Panc1 (cell line): ENCODE measurements at places on chromosomes 1 and 21. TPM values are rescaled to one million over a fixed set of nuclear protein-coding genes. Genes with fewer than 3 reads are reported as not detected.

The CFAP126 gene
- total RNA-seq = not detected

The TEKT2 gene
- 0.23 TPM for total RNA-seq

The TAL1 gene
- 0.05 TPM for total RNA-seq

The TRPM2 gene
- 0.26 TPM for total RNA-seq

The GNAT2 gene
- 0.44 TPM for total RNA-seq

The MEX3A gene
- total RNA-seq = 15.8 TPM

DNA sequence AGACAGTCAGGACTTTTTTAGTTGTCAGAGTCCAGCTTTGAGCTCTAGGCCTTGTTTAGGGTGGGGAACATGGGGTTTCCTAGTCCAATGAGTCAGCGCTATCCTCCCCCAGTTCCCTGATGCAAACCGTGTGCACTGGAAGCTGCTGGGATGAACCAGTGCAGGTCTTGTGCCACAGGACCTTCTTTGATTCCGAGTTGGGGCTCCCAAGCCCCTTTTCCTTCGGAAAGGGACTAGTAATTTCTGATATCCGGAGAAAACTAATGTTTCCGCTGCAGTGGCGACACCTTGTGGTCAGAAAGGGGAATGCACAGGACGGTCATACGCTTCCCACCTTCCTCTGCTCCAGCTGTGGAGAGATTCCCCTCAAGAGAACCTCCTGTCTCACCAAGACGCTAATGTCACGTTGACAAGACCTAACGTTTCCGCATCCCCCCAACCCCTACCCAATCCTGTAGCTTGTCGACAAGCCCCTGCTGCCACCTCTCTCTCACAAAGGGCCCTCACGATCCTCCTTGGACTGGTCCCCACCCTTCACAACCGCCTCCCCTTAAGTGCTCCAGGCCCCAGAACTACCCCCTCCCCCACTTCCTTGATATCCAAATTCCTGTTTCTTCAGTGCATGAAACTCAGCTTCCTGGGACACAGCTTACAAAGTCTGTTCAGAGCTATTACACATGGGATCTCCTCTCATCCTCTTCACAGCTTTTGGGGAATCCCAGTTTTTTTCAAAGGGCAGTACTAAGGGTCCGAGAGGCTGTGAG is 30.9 kb downstream of the GPA33 start:
- H3K27me3 ChIP-seq = no peaks in the 10 kb centered on the region
- no peaks in the 10 kb centered on the region for H3K4me1 ChIP-seq
- H3K4me3 ChIP-seq = 0 out of 2 replicates have a peak overlapping the region, but pooled peaks have one; percentile 16
- no peak for DNase-seq
- H3K27ac ChIP-seq = peak overlapping the region; percentile 40; the same call in 1 of the 2 replicates

DNA sequence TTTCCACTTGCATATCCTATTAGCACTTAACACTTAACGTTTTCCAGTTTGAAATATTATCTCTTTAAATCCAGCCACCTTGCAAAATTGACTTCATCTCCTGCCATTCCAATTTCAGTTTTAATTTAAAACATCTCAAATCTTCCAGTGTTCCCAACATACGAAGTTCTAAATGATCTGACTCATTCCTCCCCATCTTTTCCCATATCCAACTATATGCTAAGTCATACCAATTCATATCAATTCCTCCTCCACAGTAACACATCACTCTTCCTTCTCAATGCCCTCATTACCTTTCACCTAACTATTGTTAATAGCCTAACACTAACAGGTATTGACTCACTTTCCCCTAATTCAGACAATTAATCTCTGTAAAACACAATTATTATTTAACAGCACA is 2.8 kb downstream of the PSMA5 start:
- DNase-seq = no peak
- H3K36me3 ChIP-seq = peaks cover 9% of the 10 kb centered on the region
- H3K4me3 ChIP-seq = no peak overlapping the region
- H3K27ac ChIP-seq = no peak overlapping the region

DNA sequence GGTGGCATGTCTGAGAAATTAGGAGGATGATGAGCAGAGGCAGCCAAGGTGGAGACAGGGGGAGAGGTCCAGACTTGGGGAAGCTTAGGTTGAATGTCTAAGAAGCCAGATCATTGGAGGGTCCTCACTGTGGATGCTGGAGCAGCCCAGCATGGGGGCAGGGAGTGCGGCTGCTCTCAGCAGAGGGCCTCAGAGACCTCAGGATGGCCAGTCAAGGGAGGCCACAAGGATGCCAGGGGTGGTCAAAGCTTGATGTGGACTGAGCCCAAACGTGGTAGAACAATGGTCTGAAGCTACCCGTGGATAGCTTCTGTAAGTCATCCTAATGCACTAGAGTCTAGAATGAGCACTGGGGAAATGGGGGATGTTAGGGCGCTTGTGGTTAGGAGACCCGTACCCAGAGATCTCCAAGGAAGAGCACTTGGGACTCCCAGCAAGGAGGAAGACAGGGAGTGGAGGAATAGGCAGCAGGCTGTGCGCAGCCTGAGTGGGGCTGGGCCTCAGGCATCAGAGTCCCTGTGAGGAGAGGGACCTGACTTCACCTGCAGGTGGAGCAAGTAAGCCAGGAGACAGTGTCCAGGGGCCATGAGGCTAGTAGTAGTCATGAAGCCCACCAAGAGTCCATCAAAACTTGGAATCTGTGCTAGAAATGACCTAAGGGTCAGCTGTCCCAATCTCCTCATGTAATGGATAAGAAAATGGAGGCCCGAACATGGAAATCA is 4.3 kb upstream of the S100A9 start:
- H3K27ac ChIP-seq = no peak overlapping the region
- H3K4me3 ChIP-seq = no peak overlapping the region
- no peaks in the 10 kb centered on the region for H3K36me3 ChIP-seq

DNA sequence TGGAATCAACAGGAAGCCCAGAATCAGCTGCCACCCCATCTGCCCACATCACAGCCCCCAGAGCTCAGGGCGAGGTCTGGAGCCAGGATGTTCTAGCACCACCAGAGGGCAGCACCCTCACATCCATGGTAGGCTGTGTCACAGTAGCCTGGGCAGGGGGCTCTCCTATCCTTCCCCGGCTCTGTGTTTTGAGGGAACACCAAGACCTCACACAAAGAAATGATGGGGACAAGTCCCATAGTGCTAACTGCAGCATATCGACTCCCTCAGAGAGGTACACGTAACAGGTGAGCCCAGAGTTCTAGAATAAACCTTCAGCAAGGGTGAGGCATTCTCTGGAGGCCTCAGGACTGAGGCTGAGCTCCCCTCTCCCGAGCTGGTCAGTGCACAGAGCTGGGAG is 2.3 kb upstream of the KCNC4 start:
- no peaks in the 10 kb centered on the region; the same call in 1 of the 2 replicates for H3K36me3 ChIP-seq
- DNase-seq = no peak
- no peaks in the 10 kb centered on the region for H3K27me3 ChIP-seq
- H3K4me1 ChIP-seq = peaks cover 11% of the 10 kb centered on the region
- H3K27ac ChIP-seq = no peak overlapping the region

DNA sequence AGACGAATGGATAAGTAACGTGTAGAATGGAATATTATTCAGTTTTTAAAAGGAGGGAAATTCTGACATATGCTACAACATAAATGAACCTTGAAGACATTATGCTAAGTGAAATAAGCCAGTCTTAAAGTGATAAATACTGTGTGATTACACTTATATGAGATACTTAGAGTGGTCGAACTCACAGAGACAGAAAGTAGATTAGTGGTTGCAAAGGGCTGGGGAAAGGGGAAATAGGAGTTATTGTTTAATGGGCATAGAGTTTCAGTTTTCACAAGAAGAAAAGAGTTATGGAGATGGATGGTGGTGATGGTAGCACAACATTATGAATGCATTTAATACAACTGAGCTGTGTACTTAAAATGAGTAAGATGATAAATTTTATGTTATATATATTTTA is 14.7 kb upstream of the AHCYL1 start:
- H3K36me3 ChIP-seq = no peaks in the 10 kb centered on the region
- peak overlapping the region; percentile 75; the same call in 1 of the 2 replicates for H3K27ac ChIP-seq
- H3K27me3 ChIP-seq = no peaks in the 10 kb centered on the region
- peaks cover 6% of the 10 kb centered on the region; the same call in 1 of the 2 replicates for H3K4me1 ChIP-seq
- DNase-seq = no peak

GRCh38 chr1:35561972-35562680 is 4.5 kb downstream of the NCDN start:
- no peak overlapping the region for H3K27ac ChIP-seq
- peaks cover 2% of the 10 kb centered on the region for H3K36me3 ChIP-seq
- no peak for DNase-seq
- peaks cover 10% of the 10 kb centered on the region for H3K4me1 ChIP-seq
- H3K4me3 ChIP-seq = no peak overlapping the region
- H3K27me3 ChIP-seq = no peaks in the 10 kb centered on the region

GRCh38 chr1:21058035-21058793 is 118.5 kb downstream of the EIF4G3 start:
- H3K27ac ChIP-seq = no peak overlapping the region
- no peak for DNase-seq
- H3K27me3 ChIP-seq = no peaks in the 10 kb centered on the region
- no peaks in the 10 kb centered on the region for H3K4me1 ChIP-seq
- H3K4me3 ChIP-seq = no peak overlapping the region

DNA sequence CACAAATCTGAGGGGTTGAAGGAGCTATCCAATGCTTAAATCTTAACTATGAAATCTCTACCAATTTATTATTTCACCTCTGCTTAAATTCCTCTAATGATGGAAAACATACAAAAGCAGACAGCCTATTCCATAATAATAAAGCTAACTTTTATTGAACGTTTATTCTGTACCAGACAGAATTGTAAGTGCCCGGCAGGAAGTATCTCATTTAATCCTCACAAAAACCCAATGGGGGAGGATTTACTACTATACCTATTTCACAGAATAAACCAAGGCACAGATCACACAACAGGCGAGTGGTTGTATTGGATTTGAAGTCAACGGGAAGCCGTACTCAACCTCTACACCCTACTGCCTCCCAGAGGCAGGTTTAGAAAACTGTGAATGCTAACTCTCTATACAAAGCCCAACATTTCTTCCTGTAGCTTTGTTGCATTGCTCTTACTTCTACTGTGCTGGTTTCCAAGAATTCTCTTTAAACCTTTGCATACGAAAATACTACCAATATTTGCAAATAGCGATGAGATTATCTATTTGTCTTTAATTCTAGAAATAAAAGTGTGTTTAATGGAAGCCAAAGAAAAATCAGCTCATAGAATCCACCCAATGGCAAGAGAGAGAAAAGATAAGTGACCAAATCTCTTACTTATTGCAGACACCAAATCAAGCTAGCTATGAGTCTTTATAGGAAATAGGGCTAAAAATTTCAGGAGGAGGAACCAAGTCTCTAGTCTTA is 33.5 kb upstream of the C1orf53 start:
- H3K36me3 ChIP-seq = no peaks in the 10 kb centered on the region
- no peaks in the 10 kb centered on the region; the same call in 1 of the 2 replicates for H3K27me3 ChIP-seq
- H3K4me1 ChIP-seq = no peaks in the 10 kb centered on the region

GRCh38 chr1:159211331-159212136 is 6.9 kb downstream of the ACKR1 start:
- peak; percentile 24 for DNase-seq
- peaks cover 16% of the 10 kb centered on the region for H3K27me3 ChIP-seq
- H3K27ac ChIP-seq = no peak overlapping the region
- no peaks in the 10 kb centered on the region for H3K36me3 ChIP-seq
- H3K4me3 ChIP-seq = 0 out of 2 replicates have a peak overlapping the region, but pooled peaks have one; percentile 1

- no peaks in the 10 kb centered on the region for H3K27me3 ChIP-seq
- H3K27ac ChIP-seq = no peak overlapping the region
- H3K4me1 ChIP-seq = no peaks in the 10 kb centered on the region
- H3K4me3 ChIP-seq = no peak overlapping the region
- DNase-seq = peak; percentile 67
Measured at GRCh38 chr1:21270086-21270689, 20.1 kb downstream of the ECE1 start.

GRCh38 chr1:178275553-178275952 is 181.6 kb downstream of the RASAL2 start:
- no peaks in the 10 kb centered on the region for H3K36me3 ChIP-seq
- no peak overlapping the region for H3K27ac ChIP-seq
- H3K27me3 ChIP-seq = no peaks in the 10 kb centered on the region
- no peak for DNase-seq

DNA sequence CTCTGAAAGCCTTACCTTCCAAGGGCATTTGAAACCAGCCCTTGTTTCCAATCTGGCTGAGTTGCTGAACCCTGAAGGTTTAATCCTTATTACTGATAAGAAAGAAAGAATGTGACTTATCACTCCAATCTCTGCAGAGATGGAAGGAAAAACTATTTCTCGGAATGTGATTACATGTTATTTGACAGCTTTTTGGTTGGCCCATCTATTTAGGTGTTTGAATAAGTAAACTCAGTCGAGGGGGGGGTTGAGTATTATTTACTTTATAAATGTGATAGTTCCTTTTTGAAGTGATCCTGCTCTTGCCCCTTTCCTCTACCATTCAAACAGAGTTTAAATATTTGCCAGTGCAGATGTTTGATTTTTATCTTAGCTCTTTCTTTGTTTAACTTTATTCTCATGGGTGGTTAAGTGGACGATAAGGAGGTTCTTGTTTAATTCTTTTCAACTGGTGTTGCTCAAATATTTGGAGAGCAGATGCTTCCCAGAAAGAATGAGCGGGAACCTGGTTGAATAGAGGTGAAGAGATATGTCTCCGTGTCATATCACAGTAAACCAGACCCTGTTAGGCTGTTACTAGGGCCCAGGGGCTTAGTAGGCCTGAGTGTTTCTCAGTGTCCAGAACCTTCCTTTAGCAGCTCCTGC is 126.1 kb downstream of the CACHD1 start:
- H3K27me3 ChIP-seq = no peaks in the 10 kb centered on the region
- H3K36me3 ChIP-seq = no peaks in the 10 kb centered on the region
- H3K4me3 ChIP-seq = no peak overlapping the region
- H3K4me1 ChIP-seq = peaks cover 22% of the 10 kb centered on the region
- DNase-seq = no peak
- peak overlapping the region; percentile 7; the same call in 1 of the 2 replicates for H3K27ac ChIP-seq

GRCh38 chr1:183926983-183927382 is 110.5 kb downstream of the COLGALT2 start:
- H3K4me1 ChIP-seq = no peaks in the 10 kb centered on the region
- no peaks in the 10 kb centered on the region for H3K36me3 ChIP-seq
- no peak for DNase-seq
- no peak overlapping the region for H3K27ac ChIP-seq

DNA sequence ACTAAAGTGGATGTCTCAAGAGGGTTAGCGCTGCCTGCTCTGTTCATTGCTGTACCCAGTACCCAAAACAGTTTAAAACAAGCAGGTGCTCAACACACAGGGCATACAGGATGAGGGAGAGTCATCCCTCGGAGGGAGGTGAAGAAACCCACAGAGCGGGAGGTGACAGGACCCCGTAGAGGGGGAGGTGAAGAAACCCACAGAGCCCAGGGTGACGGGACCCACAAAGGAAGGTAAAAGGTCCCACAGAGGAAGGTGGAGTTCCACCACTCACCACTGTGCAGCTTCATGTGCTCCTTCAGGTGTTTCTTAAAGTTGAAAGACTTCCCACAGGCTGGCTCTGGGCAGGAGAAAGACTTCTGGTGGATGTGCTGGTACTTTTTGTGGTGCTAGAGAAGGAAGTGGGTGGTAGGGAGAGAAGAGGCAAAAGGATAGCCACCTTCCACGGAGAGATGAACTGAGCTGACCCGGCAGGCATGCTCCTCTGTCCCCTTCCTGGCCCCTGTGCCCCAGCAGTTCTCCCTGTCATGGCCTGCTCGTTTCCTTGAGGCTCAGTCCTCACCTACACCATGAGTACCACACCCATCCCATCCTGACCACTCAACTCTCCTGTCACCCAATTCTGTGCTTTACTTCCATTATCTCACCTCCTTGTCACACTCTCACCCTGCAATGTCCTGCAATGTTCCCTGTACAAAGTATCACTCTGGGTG is 5.1 kb downstream of the ZNF692 start:
- peaks cover 3% of the 10 kb centered on the region for H3K36me3 ChIP-seq
- H3K4me3 ChIP-seq = no peak overlapping the region
- H3K27me3 ChIP-seq = no peaks in the 10 kb centered on the region
- DNase-seq = no peak
